ENCODE measurements at places on chromosomes 11 and 22. TPM values are rescaled to one million over a fixed set of nuclear protein-coding genes. Genes with fewer than 3 reads are reported as not detected.

The MRGPRX4 gene
- total RNA-seq: not detected

The SMC1B gene
- 0.21 TPM for total RNA-seq

The ISX gene
- not detected for total RNA-seq

The ASPHD2 gene
- total RNA-seq: 1.4 TPM

The MRGPRX3 gene
- not detected for total RNA-seq

The TESMIN gene
- total RNA-seq: 7.7 TPM

The RAPSN gene
- 0.44 TPM for total RNA-seq

The PAX6 gene
- total RNA-seq: not detected

The LMO2 gene
- total RNA-seq: 14.0 TPM

The LZTR1 gene
- 79.6 TPM for total RNA-seq

The OR8G5 gene
- total RNA-seq: not detected

The GDPD4 gene
- not detected for total RNA-seq

The LARGE1 gene
- total RNA-seq: 81.6 TPM

The SHANK2 gene
- 77.1 TPM for total RNA-seq

The DGCR6L gene
- total RNA-seq: 31.4 TPM

The MTCH2 gene
- total RNA-seq: 70.7 TPM

The PGM2L1 gene
- total RNA-seq: 6.4 TPM

The CLP1 gene
- total RNA-seq: 10.0 TPM

The MFRP gene
- not detected for total RNA-seq

The FUT4 gene
- 6.6 TPM for total RNA-seq

The RTN4RL2 gene
- 1.5 TPM for total RNA-seq

The AMOTL1 gene
- 84.2 TPM for total RNA-seq

The OR52A1 gene
- total RNA-seq: not detected

The SOX6 gene
- 6.4 TPM for total RNA-seq

The OR10G4 gene
- not detected for total RNA-seq

The GGTLC3 gene
- 0.57 TPM for total RNA-seq

The C1QTNF5 gene
- total RNA-seq: 14.6 TPM

The APOL5 gene
- total RNA-seq: not detected

The DLG2 gene
- 19.5 TPM for total RNA-seq

The SCT gene
- total RNA-seq: not detected

The TPBGL gene
- 0.26 TPM for total RNA-seq

The MRGPRF gene
- 75.2 TPM for total RNA-seq

The LRRC56 gene
- total RNA-seq: 3.4 TPM

The APLP2 gene
- total RNA-seq: 318 TPM

The HBB gene
- 144 TPM for total RNA-seq

The ELFN2 gene
- total RNA-seq: 0.10 TPM

The SERHL2 gene
- 10.8 TPM for total RNA-seq

The NLRP6 gene
- total RNA-seq: 0.36 TPM

The CSNK1E gene
- 173 TPM for total RNA-seq

The OR10A2 gene
- not detected for total RNA-seq

The SYT13 gene
- not detected for total RNA-seq

The C11orf86 gene
- total RNA-seq: not detected

The YAP1 gene
- 152 TPM for total RNA-seq

The CNTF gene
- 1.8 TPM for total RNA-seq

The GAB4 gene
- total RNA-seq: 0.23 TPM

The FGF4 gene
- not detected for total RNA-seq

The PES1 gene
- 82.9 TPM for total RNA-seq

The ART1 gene
- not detected for total RNA-seq

The USH1C gene
- total RNA-seq: 14.3 TPM

The NLRX1 gene
- 31.5 TPM for total RNA-seq

The DCDC1 gene
- 1.6 TPM for total RNA-seq

The RCOR2 gene
- 2.0 TPM for total RNA-seq

The OR52N4 gene
- total RNA-seq: 0.75 TPM

The IL17REL gene
- not detected for total RNA-seq

The TBX10 gene
- not detected for total RNA-seq

The GRAMD1B gene
- total RNA-seq: 3.5 TPM

The TEX12 gene
- 0.68 TPM for total RNA-seq

The PATE2 gene
- 0.23 TPM for total RNA-seq

Measured in ureter (tissue), 1 donor.